Activated naive CD8-positive, alpha-beta T cell treated with anti-CD3 and anti-CD28 coated beads, Interleukin-2, amount 10 ng/mL, durations not matched to agents 7 days and 5 days (primary cell): ENCODE measurements at places on chromosomes 16 and 17. TPM values are rescaled to one million over a fixed set of nuclear protein-coding genes. Genes with fewer than 3 reads are reported as not detected.

TPSB2 gene
- not detected for total RNA-seq

MGAT5B gene
- total RNA-seq = 0.47 TPM

AIPL1 gene
- total RNA-seq = not detected

RPRML gene
- total RNA-seq = not detected

FA2H gene
- not detected for total RNA-seq

PPP1R27 gene
- total RNA-seq = not detected

CEP131 gene
- total RNA-seq = 20.7 TPM

HSPB9 gene
- total RNA-seq = 0.31 TPM

ELMO3 gene
- 7.6 TPM for total RNA-seq

ACLY gene
- total RNA-seq = 142 TPM

HIGD1B gene
- not detected for total RNA-seq

PRR29 gene
- total RNA-seq = 1.00 TPM

GRCh38 chr16:15949210-15950160 is at the start of gene ABCC1:
TSS of gene ABCC1 (plus strand) at chr16:15949616. CDS start at chr16:15949752, 136 bp downstream.
- H3K4me3 ChIP-seq = peak within 1 kb of the TSS; percentile 90
- DNase-seq = peak; percentile 69
- peak within 1 kb of the TSS; percentile 97 for H3K27ac ChIP-seq
- peaks cover 16% of the 10 kb centered on the region for H3K36me3 ChIP-seq

DNA sequence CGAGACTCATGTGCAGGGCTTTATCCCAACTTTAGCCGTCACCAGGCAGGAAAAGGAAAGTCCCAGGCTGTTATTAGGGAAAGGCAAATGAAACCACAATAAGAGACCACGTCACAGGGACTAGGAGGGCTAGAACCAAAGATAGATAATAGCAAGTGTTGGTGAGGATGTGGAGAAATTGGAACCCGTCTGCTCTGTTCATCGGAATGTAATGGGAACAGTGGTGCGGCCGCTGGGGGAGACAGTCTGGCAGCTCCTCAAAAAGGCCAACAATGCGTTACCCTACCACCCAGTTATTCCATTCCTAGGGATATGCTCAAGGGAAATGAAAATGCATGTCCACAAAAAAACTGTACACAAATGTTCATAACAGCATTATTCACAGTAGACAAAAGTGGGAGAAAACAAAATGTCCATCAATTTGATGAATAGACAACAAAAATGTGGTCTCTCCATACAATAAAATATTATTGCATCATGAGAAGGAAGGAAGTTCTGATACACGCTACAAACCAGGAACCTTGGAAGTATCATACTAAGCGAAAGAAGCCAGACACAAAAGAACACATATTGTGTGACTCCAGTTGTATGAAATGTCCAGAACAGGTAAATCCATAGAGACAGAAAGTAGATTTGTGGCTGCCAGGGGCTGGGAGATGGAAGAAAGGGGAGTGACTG is 19.5 kb upstream of the USP10 start:
- H3K27me3 ChIP-seq = peaks cover 53% of the 10 kb centered on the region
- no peaks in the 10 kb centered on the region for H3K36me3 ChIP-seq
- H3K27ac ChIP-seq = no peak overlapping the region
- no peaks in the 10 kb centered on the region for H3K4me1 ChIP-seq
- no peak overlapping the region for H3K4me3 ChIP-seq

GRCh38 chr17:8477715-8478441 is 42.2 kb downstream of the NDEL1 start:
- H3K36me3 ChIP-seq = peaks cover 16% of the 10 kb centered on the region
- no peaks in the 10 kb centered on the region for H3K4me1 ChIP-seq
- H3K4me3 ChIP-seq = no peak overlapping the region

GRCh38 chr17:71975331-71975801 is 145.5 kb upstream of the SOX9 start:
- H3K4me1 ChIP-seq = no peaks in the 10 kb centered on the region
- H3K36me3 ChIP-seq = no peaks in the 10 kb centered on the region
- H3K27me3 ChIP-seq = no peaks in the 10 kb centered on the region
- H3K27ac ChIP-seq = no peak overlapping the region

DNA sequence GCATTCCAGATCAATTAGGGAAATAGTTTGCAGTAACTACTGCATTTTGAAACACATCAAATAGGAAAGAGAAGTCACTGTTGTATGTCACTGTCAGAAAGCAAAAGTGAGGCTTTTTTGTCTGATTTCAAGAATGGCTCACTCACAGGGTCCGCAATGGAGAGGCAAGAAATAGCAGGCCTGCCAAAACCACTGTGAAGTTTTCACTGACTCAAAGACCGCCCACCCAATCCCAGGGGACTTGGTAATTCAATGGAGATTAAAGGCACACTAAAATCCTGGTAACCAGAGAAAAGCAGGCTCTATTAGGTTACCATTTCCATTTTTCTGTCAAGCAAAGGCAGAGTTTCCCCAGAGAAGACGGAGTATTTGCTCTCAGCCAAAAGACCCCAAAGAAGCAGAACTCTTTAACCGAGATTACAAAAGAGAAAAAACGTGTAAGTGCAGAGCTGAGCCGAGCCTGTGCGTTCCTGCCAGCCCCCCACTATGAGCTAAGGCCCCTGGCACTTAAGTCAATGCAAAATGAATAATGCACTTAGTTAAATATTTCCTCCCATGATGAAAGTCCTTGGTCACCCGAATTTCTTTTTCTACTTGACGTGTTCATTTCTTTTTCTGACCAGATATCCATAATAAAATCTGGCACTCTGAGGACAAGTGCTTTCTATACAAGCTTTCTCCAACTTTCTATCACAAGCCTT is 57.0 kb downstream of the FOXL1 start:
- H3K27ac ChIP-seq = no peak overlapping the region
- no peak for DNase-seq
- H3K36me3 ChIP-seq = no peaks in the 10 kb centered on the region
- H3K4me3 ChIP-seq = no peak overlapping the region

- H3K27me3 ChIP-seq = no peaks in the 10 kb centered on the region
- peak overlapping the region; percentile 13 for H3K27ac ChIP-seq
- H3K4me1 ChIP-seq = peaks cover 1% of the 10 kb centered on the region
- peaks cover 2% of the 10 kb centered on the region for H3K36me3 ChIP-seq
- no peak for DNase-seq
Measured at GRCh38 chr17:37134050-37134449, 185.3 kb downstream of the AATF start.

GRCh38 chr17:48499735-48500434 is 30.9 kb downstream of the HOXB1 start:
- peaks cover 57% of the 10 kb centered on the region for H3K27me3 ChIP-seq
- H3K27ac ChIP-seq = no peak overlapping the region
- DNase-seq = no peak
- H3K4me3 ChIP-seq = no peak overlapping the region
- peaks cover 12% of the 10 kb centered on the region for H3K4me1 ChIP-seq

- no peak overlapping the region for H3K4me3 ChIP-seq
- H3K36me3 ChIP-seq = no peaks in the 10 kb centered on the region
Measured at GRCh38 chr17:27660436-27660835, 29.4 kb downstream of the LGALS9 start.

GRCh38 chr16:87216841-87217275 is 100.3 kb downstream of the C16orf95 start:
- no peaks in the 10 kb centered on the region for H3K4me1 ChIP-seq
- no peaks in the 10 kb centered on the region for H3K36me3 ChIP-seq
- no peak for DNase-seq

DNA sequence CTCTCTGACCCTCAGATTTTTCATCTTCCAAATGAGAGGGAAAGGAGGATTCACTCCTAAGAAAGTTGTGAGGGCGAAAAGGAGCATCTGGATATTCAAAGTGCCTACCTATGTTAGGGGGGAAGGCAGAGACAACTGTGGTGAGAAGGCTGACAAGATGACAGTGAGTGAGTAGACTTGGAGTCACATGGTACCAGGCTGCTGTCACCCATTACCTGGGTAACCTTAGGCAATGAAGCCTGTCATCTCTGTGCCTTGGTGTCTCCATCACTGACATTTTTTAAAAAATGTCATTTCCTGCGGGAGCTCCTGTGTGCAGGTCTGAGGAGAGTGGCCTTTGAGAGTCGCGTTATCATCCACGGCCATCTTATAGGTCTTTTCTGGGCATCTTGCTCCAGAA is 124.0 kb downstream of the MAF start:
- no peaks in the 10 kb centered on the region for H3K36me3 ChIP-seq
- no peak overlapping the region for H3K27ac ChIP-seq
- H3K4me3 ChIP-seq = no peak overlapping the region

DNA sequence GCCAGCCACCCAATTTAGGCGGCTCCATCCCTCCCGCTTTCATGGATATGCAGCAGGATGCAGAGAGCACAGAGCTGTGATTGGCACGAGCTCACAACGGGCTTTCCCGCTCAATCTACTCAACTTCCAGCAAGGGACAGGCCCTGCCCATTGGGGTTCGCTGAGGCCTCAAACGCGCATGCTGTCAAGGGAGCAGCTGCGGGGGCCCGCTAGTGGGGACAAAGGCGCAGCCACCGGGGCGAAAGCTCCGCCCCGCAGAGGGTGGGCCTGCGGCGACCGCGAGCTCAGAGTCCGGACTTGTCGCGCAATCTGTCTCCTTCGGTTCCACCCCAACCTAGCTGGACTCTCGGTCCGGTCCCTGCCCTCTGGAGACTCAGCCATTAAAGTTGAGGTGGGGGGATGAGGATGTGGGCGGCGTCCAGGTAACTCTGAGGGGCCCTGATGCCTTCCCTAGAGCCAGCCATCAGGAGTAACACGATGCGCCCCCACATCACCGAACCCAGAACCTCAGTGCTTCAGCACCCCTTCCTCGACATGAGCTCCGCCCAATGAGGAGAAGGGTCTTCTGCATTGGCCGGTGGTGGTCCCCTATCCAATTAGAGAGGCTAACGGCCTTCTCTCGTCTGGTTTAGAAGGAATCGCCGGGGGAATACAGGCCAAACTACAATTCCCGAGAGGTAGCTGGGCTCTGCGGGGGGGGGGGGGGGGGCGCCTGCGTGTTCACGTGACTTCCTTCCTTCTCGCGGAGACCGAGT is 489 bp upstream of the NFATC3 start:
- peak; percentile 89 for DNase-seq
- H3K27me3 ChIP-seq = no peaks in the 10 kb centered on the region
- H3K36me3 ChIP-seq = peaks cover 9% of the 10 kb centered on the region
- peaks cover 58% of the 10 kb centered on the region for H3K4me1 ChIP-seq
- H3K4me3 ChIP-seq = peak overlapping the region; percentile 84

- H3K27ac ChIP-seq = no peak overlapping the region
- H3K27me3 ChIP-seq = peaks cover 10% of the 10 kb centered on the region
- H3K4me3 ChIP-seq = no peak overlapping the region
- no peaks in the 10 kb centered on the region for H3K36me3 ChIP-seq
Measured at GRCh38 chr17:83186751-83187421, 107.5 kb downstream of the METRNL start.

DNA sequence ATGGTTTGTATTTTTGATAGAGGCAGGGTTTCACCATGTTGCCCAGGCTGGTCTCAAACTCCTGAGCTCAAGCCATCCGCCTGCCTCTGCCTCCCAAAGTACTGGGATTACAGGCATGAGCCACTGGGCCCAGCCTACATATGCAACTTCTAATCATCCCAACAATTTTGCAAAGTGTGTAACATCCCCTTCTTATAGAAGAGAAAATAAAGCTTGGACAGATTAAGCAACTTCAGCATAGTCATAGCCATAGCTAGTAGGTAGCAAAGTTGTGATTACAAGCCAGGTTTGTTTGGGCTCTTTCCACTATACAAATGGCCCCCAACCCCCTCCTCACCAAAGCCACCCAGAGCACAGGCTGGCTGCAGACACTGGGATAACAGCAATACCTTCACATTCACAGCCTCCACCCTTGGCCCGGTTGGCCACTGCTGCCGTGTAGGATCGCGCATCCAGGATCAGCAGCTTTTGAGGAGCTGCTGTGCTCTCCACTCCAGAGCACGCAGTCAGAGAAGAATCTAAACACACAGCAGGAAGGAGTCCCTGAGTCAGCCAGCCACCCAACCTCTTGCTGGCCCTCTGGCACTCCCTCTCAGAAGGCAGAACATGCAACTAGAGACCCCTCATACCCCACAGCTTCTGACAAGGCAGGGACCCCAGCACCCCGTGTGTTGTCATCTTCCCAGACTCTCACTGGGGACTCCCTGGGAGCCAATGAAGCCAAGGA is 7.9 kb downstream of the MTMR4 start:
- H3K4me3 ChIP-seq = no peak overlapping the region
- H3K4me1 ChIP-seq = peaks cover 12% of the 10 kb centered on the region
- peaks cover 29% of the 10 kb centered on the region for H3K36me3 ChIP-seq
- no peak overlapping the region for H3K27ac ChIP-seq
- no peaks in the 10 kb centered on the region for H3K27me3 ChIP-seq
- no peak for DNase-seq
